Astrocyte of the cerebellum (primary cell): ENCODE measurements at places on chromosomes 7 and 10.

DNA sequence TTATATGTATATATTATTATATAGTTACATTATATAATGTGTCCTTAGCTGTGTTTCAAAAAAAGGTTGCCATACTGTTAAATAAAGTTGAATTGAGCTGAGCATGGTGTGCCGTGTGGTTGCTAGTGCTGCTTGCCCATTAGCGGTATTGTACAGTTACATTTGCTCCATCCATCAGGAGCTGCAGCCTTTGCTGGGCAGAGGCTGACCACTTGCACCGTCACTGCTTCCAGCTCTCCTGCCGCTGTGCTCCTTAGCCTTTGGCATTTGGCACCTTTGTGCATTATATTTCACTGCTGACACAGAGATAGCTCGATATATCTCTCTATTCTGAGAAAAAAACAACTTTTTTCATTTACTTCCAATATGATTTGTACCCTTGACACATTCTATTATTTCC is 372.2 kb downstream of the PHTF2 start:
- DNase-seq = no peak

GRCh38 chr7:25035274-25035673 is 55.3 kb upstream of the OSBPL3 start:
- DNase-seq = no peak

GRCh38 chr10:49089152-49089551 is 26.2 kb downstream of the VSTM4 start:
- no peak for DNase-seq

GRCh38 chr10:63720072-63720537 is 198.9 kb downstream of the REEP3 start:
- peak; percentile 32 for DNase-seq

DNA sequence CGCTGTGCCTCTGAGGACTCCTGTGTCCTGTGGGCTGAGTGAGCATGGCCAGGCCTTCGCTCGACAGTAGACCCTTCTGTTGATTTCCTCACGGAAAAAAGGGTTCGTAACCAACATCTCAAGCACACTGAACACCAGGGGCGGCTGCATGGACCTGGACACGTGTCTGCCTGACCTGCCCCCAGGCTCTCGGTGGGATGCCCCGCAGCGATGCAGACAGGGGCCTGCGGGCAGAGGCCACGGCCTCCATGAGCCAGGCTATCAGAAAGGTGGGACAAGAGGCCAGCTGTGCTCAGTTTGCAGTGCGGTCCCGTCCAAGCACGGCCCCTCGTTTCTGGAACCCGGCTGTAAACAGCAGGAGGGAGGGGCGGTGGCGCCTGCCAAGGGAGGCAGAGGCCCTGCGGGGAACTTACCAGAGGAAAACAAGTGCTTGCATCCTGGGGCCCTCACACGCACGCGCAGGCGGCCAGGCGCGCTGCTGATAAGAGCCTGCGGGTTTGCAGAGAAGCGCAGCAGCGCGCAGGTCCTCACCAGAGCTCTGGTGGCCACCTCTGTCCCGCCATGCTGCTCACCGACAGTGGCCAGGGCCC is 10.6 kb downstream of the GPR146 start:
- DNase-seq = no peak

- no peak for DNase-seq
Observed at GRCh38 chr7:17807242-17807641, 133.1 kb downstream of the SNX13 start.

GRCh38 chr10:3654496-3654895 is 130.5 kb downstream of the KLF6 start:
- DNase-seq = peak; percentile 8

DNA sequence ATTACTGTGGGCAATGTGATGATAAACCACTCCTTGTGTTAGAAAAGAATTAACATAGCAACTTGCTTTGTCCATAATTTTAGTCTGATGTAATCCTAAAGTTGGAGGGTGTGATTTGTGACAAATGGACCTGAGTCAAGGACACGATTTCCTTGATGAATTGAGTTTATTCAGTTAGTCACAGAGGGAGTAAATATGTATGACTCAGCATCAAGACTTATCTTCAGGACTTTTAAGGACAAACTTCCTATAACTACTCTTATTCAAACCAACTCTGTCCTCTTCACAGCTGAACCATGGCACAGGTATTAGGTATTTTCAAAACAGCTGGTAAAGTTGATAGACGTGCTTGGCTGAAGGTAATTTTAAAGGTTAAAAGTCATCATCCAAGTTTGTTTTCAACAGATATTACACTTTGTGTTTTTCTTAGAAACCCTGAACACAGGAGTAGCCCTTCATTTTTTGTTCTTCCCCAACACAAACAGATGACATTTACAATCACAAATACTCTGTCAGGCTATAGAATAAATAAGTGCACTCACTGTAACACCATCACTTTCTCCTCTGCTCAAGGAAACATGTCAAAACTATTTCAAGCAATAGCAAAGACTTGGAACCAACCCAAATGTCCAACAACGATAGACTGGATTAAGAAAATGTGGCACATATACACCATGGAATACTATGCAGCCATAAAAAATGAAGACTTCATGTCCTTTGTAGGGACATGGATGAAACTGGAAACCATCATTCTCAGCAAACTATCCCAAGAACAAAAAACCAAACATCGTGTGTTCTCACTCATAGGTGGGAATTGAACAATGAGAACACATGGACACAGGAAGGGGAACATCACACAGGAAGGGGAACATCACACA is 54.5 kb downstream of the COA1 start:
- DNase-seq = peak; percentile 47

- no peak for DNase-seq
Observed at GRCh38 chr7:150746921-150747320, 9.7 kb downstream of the GIMAP5 start.

DNA sequence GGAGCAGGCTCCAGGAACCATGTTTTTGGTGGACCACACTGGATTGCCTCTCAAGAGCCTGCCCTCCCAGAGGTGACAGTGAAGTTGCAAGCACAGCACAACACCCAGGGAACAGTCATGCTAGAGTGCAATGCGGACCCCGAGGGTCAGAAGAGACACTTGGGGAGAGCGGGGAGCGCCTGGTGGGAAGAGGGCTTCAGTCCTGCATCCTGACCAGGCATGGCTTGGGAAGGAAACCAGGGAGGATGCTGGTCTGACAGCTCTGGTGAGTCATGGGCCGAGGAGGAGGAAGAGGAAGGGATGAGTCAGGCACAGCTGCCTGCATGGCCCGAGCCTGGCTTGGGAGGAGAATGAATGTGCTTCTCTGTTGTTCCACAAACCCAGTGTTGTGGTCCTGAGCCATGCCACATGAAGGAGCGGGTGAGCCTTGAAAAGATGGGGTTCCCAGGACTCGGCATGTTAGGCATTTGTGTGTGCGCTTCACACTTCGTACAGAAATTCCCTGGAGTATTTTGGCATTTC is 29.5 kb upstream of the ANKRD2 start:
- DNase-seq = peak; percentile 88

DNA sequence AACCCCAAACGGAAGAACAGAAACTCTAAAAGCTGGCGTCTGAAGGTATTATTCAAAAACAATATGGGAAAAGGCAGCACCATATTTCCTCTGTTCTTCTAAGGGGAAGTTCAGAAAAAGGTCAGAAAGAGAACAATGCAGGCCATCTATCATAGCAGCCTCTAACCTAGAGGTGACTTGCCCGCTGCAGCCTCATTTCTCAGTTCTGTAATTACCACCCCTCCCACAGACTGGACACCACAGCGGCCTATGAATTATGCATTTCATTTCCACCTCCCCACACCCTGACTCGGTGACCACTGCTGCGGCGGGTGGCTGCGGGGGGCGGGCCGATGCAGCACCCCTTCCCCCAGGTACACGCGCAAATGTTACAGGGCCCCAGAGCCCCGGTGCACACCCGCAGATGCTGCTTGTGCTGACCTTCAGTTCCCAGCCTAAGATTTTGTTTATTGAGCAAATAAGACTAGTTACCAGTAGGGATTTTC is 125.5 kb downstream of the CLEC2L start:
- DNase-seq = no peak

DNA sequence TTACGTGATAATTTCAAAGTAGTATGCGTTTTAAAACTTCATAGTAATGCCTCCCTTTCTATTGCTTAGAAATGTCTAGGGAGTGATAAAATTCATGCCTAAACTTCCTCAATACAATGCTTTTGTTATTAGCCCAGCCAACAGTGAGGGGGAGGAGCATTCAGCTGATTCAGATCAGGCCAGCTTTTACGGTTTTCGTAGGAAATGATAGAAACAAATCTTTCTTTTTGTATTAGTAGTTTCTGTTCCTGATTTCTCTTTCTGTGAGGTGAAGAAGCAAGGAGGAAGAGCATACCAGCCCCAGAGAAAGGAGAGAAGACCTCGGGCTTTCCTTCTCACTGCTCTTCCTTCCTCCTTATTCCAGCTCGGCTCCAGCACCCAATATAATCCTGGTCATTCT is 35.2 kb upstream of the ITPRID1 start:
- DNase-seq = no peak

DNA sequence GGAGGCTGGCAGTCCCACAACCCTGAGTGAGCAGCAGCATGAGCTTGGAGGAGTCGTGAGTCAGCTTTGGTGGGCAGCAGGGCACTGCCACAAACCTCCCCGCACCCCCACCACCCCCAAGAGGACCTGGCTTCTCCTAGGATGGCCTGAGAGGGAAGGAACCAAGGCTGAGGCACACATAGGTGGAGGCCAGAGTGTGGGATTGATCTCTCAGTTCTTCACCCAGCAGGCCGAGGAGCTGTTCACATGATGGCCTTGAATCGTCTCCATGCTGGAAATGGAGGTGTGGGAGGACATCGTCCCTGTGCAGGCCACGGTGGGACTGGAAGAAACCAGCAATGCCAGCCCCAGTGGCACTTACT is 17.4 kb upstream of the GDF10 start:
- DNase-seq = no peak

GRCh38 chr7:39644170-39644569 is 20.8 kb downstream of the RALA start:
- no peak for DNase-seq

- DNase-seq = no peak
Observed at GRCh38 chr10:49053053-49053997, 62.0 kb downstream of the VSTM4 start.

DNA sequence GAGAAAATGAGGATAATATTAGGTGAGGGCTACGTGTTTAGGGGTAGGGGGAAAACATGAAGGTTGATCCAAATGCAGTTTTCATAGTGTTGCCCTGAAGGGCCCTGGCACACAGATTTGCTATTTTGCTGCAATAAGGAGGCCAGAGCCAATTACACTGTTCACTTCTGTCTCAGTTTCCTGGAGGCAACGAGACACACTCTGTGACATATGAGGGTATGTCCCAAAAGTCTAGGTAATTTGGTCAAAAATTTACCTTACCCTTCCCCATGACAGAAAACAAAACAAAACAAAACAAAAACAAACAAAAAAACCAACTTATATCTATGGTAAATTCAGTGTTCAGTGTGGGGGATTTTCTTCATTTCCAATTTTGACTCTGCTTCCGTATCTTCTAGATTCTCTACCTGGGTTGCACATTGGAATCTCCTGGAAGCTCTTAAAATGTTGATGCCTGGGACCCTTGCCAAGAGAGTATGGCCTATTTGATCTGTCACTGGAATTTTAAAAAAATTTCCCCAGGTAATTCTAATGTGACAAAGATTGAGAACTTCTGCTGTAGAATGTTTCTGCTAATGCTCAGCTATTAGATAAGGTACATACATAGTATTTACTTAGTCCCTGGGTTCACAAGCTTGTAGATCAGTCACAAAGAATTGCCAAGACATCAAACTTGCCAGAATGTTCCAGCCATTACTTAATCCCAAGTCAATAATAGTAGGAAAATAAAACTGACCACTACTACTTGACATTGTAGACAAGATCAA is 139.5 kb downstream of the SEMA3E start:
- no peak for DNase-seq

GRCh38 chr10:89262086-89263051 is 10.8 kb upstream of the LIPA start:
- DNase-seq = no peak

- no peak for DNase-seq
Observed at GRCh38 chr10:129792141-129792540, 171.9 kb downstream of the EBF3 start.

DNA sequence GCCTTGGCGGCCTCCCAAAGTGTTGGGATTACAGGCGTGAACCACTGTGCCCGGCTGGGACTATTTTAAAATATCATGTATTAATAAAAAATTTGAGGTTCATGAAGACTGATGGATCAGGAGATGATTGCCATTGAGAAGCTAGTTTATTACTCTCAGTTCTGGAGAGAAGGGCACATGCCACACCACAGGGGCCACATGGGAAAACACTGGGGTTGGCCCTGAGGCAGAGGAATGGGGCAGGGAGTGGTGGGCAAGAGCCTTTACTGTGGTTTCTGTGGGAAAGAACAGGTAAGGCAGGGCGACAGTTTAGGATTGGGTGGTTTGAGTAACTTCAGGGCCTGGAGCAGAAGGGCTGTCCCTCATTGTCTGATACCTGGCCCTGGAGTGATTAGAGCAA is 6.8 kb upstream of the TBRG4 start:
- DNase-seq = no peak

DNA sequence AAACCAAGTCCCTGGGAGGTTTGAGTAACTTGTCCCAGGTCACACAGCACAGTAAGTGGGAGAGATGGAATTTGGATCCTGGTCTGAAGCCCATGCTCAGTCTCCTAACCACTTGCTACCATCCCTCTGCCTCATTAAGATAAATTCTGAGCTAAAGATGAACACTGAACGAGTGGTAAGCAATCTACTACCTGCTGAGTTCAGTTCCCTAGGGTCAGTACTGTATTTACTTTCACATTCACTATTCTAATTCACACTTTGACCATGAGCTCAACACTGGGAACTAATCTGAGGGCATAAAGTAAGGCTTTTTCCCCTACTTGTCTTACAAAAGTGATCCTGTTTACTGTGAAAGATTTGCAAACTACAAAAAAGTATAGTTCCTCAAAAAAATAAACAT is 2.4 kb downstream of the UROS start:
- no peak for DNase-seq

- DNase-seq = no peak
Observed at GRCh38 chr7:77697535-77697831, 1.2 kb downstream of the RSBN1L start.

DNA sequence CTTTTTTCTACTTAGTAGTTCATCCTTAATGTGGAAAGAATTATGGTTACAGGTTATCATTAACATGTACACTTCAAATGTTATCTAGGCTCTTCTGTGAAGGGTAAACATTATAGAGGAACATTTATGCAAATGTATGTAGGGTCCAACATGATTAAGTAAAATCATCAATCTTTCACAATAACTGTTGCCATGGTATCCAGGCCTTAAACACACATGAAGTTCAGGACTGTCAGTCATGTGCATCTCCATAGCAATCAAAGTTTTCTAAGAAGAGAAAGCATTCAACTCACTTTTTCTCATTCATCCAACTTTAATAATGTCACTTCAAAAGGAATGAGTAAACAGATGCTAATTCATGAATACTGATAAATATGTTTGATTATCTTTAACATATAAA is 83.6 kb downstream of the DNAJC1 start:
- no peak for DNase-seq

GRCh38 chr7:88329532-88330463 is 23.1 kb upstream of the STEAP4 start:
- DNase-seq = no peak

DNA sequence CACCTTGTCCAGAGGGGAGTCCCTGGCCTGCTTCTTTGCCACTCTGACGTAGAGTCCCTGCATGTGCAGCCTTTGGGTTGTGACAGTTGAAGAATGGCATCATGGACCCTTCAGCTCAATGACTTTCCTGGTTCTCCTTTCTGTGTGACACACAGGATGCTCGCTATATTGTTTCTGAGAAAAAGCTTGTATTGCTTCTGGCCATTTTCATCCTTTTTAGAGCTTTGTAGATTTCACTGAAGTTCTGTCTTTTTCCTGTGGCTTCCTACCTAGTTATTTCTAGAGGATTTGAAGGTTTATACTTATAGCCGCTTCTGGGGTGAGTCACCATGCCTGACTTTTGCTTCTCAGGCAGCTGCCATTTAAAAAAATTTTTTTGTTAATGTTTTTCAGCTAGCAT is 27.0 kb downstream of the SND1 start:
- DNase-seq = no peak
